ENCODE measurements at places on chromosomes 6 and 20.

GRCh38 chr6:46967826-46968349 lies 46.1 kb upstream of the ADGRF5 start:
- DNase-seq: no peak

- DNase-seq: no peak
Measured at GRCh38 chr6:12258591-12259075, 31.5 kb upstream of the EDN1 start.

GRCh38 chr20:3311623-3312022 lies 72.6 kb upstream of the SLC4A11 start:
- no peak for DNase-seq

DNA sequence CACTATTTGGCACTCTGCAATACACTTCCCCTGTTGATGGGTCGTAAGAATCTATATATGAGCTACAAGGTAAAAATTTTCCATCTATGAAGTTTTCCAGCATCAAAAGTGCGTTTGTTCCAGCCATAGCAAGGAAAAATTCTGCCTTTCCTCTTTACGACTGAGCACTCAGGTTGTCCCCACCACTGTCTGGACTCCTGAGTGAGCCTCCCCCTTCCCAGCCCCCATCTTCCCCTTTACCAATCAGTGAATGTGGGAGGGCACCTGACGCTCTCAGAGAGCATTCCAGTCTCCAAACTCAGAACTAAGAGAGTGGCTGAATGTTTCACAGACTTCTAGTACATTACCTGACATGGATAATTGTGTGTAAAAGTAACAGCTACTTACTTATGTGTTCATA lies at the start of gene ALDH8A1:
Gene ALDH8A1, minus strand, starts transcription at position 175 of the 400 bp plus-strand sequence. Its CDS starts 48 bp downstream, at position 127.
- DNase-seq: no peak
